ENCODE measurements at places on chromosomes 4 and X. TPM values are rescaled to one million over a fixed set of nuclear protein-coding genes. Genes with fewer than 3 reads are reported as not detected.

The KCNIP4 gene
- 11.1 TPM for total RNA-seq

The RPL9 gene
- total RNA-seq, result 3,607 TPM

The CENPVL1 gene
- not detected for total RNA-seq

The EXOC1 gene
- total RNA-seq, result 33.3 TPM

The C4orf36 gene
- total RNA-seq, result not detected

The SHOX gene
- not detected for total RNA-seq

Data from uterus (tissue), 4 donors.